Stimulated activated CD4-positive, alpha-beta T cell treated with anti-CD3 and anti-CD28 coated beads, Interleukin-1b, Interleukin-23, amount 100 ng/mL, for 1 hour (primary cell): ENCODE measurements at places on chromosomes 2 and 18.

- DNase-seq = no peak
These were observed 251.9 kb downstream of the TTC32 start for GRCh38 chr2:19649785-19650380.

GRCh38 chr2:205852457-205852856 lies 170.2 kb downstream of the NRP2 start:
- DNase-seq = no peak

GRCh38 chr2:152445791-152446201 lies 110.8 kb downstream of the FMNL2 start:
- DNase-seq = no peak

DNA sequence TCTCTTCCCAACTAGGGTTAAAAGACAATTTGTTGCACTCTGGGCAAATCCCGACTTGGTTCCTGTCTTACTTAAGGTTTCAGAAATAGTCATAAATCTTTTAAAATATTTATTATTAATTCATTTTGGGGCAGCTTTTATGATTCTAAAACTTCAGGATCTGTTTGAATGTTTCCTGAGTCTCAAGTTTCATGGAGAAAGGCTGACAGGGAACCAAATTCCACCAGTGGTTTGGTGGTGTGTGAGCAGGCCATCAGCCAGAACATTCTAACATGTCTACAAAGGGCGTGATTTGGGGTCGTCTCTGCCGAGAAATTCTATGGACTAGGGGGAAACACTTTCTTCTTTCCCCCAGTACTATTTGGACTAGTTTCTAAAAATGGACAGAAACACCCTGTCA lies 366.4 kb downstream of the ZNF521 start:
- DNase-seq = no peak

GRCh38 chr2:85073033-85073432 lies 60.2 kb upstream of the TCF7L1 start:
- DNase-seq = no peak

DNA sequence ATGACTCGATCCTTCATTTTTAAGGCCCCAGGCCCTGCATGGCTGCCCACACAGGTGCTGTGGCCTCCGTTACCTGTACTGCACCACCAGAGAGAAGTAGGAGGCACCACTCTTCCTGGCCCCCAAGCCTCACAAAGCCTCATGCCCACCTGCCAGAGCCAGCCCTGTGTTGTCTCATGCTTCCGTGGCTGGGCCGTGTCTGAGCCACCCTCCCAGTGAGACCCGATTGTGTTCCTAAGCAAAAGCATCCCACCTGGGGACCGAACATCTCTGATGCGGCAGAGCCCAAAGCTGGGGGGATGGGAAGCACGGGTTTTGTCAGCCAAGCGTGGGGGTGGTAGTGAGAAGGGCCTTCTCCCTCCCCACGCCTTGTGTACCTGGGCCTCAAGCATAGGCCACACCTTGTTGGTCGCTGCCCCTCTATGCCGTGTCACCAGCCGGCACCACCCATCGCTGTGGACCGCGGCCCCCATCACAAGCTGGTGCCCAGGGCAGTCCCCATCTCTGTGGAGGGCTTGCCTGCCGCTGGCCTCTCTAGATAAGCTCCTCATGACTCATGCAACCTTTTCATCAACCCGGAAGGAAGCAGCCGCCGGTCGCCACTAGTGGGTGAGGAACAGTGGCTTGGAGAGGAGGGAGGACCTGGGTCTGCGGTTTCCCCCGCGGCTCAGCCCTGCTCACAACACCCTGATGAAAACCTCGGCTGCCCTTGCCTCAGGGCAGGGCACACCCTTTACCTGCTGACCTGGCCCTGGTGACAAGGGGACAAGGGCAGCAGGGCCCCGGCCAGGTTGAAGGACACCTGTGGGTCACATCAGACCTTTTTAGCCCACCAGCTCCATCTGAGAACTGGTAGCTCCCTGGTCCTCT lies 2.7 kb upstream of the RNPEPL1 start:
- DNase-seq = peak; percentile 64

DNA sequence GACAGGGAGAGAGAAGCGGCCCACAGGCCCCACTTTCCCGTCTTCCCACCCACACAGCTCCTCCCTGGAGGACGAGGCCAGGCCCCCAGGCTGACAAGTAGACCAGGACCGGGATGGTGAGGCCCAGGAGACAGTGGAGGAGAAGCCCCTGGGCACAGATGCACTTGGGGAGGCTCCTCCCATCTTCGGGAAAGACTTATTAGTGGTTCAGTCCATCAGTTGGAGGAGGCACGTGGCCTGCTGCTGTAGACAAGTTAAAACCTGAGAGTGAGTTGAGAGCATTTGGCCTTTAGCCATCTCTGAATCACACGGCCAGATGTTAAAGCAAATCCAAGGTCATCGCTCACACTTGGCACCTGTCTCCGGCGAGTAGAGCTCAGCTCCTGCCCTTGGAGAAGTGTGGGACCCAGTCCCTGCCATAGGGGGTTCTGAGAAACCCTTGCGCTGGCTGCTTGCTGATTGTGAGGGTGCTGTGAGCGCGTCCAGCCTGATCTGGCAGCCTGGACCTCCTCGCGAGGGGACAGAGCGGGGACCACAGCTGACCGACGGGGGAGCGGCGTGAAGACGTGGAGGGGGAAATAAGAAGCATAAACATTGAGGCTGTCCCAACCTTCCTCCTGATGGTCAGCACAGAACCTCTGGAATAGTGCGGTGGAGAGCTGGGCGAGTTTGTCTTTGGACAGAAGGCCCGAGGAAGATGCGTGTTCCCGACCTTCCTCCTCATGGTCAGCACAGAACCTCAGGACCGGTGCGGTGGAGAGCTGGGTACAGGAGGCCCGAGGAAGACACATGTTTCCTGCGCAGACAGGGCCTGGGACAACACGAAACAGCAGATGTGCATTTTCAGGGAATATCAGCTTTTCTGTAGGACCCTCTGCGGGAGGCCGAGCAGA lies 24.7 kb upstream of the ALLC start:
- no peak for DNase-seq

GRCh38 chr2:160006475-160006874 lies 55.9 kb downstream of the PLA2R1 start:
- no peak for DNase-seq

GRCh38 chr18:25896956-25897355 lies 193.5 kb downstream of the SS18 start:
- DNase-seq = no peak

- DNase-seq = no peak
These were observed 1.4 kb downstream of the MARCHF7 start for GRCh38 chr2:159713631-159714246.

- DNase-seq = no peak
These were observed 81.5 kb downstream of the BCL2 start for GRCh38 chr18:63237881-63238692.

DNA sequence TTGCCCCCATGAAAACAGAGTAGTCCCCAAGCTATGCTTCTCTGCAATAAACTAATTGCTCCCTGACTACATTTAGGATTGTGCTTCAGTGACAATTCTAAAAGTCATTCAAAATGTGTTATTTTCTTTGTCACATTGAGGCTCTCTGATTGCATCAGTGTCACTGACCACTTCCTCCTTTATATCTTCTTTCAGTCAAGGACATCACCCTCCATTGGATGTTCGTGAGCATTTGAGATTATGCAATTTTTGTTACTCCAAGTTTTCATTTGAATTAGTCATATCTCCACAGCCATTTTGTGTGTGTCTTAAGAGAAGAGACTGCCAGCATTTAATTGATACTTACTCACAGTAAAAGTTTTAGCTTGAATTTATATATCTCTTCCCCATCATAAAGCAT lies 780.8 kb upstream of the GCFC2 start:
- DNase-seq = no peak

DNA sequence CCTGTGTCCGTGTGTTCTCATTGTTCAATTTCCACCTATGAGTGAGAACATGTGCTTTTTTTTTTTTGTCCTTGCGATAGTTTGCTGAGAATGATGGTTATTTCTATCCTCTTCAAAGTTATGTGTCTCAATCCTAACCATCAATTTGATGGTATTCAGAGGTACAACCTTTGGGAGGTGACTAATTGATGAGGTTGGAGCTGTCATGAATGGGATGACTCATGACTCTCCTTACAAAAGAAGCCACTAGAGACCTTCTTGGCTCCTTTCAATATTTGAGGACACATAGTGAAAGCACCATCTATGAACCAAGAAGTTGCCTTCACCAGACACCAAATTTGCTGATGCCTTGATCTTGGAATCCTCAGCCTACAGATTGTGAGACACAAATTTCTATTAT lies 677.1 kb upstream of the DDX18 start:
- DNase-seq = no peak

GRCh38 chr18:45891806-45892205 lies 66.3 kb downstream of the SIGLEC15 start:
- DNase-seq = no peak

GRCh38 chr2:239824046-239824694 lies 201.0 kb downstream of the NDUFA10 start:
- DNase-seq = no peak

DNA sequence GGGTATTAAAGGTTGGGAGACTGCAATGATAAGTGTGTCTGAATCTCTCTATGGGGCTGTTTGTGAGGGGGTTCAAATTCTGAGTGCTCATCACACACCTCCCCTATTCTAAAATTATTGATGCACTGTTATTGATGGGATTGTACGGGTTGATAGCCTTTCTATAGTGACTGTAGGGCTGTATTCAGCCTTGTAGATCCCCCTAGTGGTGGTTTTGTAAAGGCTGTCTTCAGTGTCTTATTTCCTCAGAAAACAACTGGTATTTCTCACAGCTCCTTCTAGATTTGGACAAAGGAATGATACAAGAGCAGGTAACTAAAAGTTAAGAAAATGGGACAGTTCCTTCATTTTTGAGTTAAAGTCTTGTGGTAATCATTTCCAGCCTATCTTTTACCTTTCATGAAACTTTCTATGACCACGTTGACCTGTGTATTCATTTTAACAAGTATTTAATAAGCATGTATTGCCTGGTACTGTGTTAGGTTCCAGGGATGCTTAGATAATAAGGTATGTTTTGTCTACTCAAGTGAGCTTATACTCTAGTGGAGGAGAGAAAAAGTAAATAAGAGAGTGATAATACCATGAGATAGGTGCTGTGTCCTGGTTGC lies 21.2 kb downstream of the SMAD4 start:
- no peak for DNase-seq

GRCh38 chr2:40093021-40093675 lies 314.1 kb upstream of the THUMPD2 start:
- no peak for DNase-seq

DNA sequence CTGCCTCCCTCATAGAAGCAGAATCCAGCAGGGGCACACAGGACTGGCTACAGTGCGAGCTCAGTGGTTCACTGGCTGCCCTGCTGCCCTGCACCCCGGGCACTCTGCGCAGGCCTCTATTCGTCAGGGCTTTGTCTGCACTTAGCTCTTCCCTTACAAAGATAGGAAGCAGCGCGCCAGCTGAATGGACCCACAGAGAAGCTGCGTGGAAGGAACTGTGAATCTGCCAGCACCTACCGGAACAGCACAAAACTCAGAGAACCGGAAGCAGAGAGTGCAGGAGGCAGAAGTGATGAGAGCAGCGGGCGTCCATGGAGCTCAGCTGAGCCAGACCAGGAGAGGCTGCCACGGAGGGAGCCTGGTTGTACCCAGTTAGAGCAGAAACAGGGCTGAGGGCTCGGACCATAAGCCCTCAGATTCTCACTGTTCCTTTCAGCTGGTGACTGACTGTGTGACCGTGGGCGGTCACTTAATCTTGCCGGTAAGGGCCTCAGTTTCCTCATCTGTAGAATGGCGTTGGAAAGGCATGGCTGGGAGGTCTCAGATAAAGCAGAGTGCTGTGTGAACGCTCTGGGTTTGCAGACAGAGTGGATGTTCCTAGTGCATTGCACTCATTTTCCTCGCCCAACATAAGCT lies 23.1 kb upstream of the SLC66A3 start:
- DNase-seq = no peak

- DNase-seq = no peak
These were observed 145.4 kb downstream of the TCF4 start for GRCh38 chr18:55442561-55442960.

GRCh38 chr18:44893966-44894365 lies 213.3 kb downstream of the SETBP1 start:
- no peak for DNase-seq

DNA sequence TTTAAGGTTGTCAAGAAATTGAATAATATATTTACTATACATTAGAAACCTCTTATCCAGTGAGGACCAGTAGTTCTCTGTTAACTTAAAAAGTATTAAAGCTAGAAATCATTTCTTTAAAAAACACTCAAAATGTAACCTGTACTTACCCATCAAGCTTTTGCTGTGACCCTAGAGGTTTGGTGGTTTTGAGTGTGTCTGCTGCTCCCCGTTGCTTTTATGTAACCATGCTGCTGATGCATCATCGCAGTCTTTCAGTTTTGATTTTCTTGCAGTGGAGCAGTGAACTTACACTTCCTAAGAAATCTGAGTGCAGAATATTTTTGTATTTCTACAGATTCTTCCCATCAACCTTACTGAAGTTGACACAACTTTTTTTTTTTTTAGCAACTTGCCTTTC lies 34.2 kb downstream of the MRPS9 start:
- DNase-seq = no peak

DNA sequence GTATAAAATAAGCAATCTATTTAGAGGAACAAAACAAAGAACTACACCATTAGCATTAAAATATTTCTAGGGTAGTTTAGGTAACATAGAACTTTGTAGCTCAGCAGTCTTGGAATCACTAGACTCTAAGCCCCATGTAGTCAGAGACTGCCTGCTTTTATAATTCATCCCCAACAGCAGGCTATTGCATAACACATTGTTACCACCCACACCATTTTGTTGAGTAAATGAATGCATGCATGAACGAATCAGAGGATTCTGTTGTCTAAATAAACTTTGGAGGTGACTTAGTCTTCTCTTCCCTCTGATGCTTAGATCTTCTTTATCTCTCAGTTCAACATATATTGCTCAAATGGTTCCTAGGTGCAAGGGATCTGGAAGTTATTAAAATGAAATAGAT lies 167.6 kb upstream of the TNP1 start:
- no peak for DNase-seq

DNA sequence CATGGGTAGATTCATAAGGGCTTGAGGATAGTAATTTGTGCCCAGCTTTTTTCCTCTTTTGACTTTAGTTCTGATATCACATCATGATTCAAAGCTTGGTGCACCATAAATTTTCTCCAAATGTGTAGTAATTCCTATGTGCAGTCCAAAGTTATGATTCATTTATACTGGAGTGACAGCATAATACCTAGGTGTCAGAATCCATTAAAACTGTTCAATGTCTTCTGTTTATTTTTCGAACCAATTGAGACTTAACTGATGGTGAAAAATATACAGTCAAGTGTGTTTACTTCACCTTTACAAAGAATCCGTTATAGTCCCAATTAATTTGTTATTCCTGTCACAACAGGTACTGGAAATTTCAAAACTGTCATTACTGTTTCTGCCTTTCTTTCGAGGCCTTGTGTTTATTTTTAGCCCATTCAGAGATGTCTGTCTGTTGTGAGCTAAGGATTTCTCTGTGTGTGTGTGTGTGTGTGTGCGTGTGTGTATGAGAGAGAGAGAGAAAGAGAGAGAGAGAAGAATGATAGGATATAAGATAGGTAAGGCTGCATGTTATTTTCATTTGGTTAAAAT lies 389.7 kb upstream of the ATP5MC3 start:
- DNase-seq = no peak

GRCh38 chr2:52934323-52934898 lies 833.2 kb upstream of the CHAC2 start:
- DNase-seq = no peak
